ENCODE measurements at places on chromosomes 16 and 17.

- DNase-seq: peak; percentile 83
Measured at GRCh38 chr16:31105677-31106213, 2.4 kb upstream of the BCKDK start.

- DNase-seq: no peak
Measured at GRCh38 chr17:1789936-1790335, 28.1 kb downstream of the SERPINF1 start.

- no peak for DNase-seq
Measured at GRCh38 chr17:45364531-45365390, 47.9 kb upstream of the MAP3K14 start.

- DNase-seq: no peak
Measured at GRCh38 chr17:35614810-35615209, 27.7 kb downstream of the AP2B1 start.

GRCh38 chr16:57623251-57624043 lies 5.0 kb upstream of the ADGRG1 start:
- DNase-seq: no peak

DNA sequence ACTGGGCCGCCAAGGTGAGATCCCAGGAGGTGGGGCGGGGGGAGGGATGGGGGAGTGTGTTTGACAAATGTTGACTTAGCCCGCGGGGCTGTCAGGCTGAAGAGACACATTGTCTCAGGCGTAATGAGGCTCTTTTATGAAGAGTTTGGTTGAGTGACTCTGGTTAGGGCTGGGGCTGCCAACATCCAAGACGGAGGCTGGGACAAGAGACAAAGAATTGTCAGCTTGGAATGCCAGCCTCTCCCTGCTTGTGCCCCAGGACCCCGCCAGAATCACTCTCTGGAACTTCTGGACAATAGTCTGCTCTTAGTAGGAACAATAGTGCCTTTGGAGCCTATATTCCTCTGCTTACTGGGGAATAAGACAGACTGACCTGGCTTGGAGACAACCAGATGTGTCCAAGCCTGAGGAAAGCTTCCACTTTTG lies 24.0 kb downstream of the PCTP start:
- DNase-seq: no peak

- no peak for DNase-seq
Measured at GRCh38 chr17:15659236-15659635, 24.9 kb downstream of the TRIM16 start.

DNA sequence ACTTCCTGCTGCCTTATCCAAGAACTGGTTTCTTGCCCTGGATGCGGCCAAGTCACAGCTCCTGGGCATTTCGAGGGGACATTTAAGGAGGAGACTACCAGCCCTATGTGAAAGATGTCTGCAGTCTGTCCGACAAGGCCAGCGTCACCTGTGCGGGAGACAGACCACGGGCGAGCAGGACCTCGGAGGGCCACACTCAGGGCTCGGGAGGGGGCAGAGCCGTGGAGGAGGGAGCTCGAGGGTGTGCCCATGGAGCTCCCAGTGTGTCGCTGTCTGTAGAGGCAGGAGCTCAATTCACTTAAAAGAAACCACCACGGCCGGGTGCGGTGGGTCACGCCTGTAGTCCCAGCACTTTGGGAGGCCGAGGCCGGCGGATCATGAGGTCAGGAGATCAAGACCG lies 33.3 kb downstream of the CBFA2T3 start:
- no peak for DNase-seq

DNA sequence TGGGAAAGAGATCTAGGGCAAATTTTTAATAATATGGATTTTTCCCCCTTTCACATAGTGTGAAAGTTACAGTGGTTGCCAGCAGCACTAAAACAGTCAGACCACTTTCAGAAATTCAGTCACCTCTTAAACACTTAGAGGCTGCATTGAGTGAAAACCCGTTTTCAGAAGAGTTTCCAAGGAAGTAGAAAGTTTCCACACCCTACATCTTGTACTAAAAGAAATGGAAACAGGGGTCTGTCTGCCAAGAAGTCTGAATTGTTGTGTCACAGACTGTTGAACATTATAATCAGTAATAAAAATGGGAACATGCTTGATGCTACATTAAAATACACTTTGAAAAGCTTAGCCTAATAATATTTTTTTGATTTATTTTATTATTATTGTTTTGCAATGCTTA lies 278.9 kb upstream of the KCNJ16 start:
- no peak for DNase-seq

DNA sequence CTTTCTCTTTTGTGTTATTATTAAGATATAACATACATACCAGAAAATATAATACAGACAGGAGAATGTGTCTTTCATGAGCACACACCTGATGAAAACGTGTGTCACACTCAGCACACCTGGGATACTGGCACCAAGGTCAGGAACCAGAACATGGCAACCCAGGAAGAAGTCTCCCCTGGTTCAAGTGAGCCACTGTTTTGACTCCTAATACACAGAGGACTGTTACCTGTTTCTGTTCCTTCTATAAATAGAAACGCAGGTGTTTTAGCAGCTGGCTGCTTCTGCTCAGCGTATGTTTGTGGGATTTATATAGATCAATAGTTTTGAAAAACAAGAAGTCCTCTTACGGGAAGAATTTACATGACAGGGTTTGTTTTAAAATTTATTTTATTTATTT lies 3.5 kb downstream of the SEC14L1 start:
- DNase-seq: no peak

DNA sequence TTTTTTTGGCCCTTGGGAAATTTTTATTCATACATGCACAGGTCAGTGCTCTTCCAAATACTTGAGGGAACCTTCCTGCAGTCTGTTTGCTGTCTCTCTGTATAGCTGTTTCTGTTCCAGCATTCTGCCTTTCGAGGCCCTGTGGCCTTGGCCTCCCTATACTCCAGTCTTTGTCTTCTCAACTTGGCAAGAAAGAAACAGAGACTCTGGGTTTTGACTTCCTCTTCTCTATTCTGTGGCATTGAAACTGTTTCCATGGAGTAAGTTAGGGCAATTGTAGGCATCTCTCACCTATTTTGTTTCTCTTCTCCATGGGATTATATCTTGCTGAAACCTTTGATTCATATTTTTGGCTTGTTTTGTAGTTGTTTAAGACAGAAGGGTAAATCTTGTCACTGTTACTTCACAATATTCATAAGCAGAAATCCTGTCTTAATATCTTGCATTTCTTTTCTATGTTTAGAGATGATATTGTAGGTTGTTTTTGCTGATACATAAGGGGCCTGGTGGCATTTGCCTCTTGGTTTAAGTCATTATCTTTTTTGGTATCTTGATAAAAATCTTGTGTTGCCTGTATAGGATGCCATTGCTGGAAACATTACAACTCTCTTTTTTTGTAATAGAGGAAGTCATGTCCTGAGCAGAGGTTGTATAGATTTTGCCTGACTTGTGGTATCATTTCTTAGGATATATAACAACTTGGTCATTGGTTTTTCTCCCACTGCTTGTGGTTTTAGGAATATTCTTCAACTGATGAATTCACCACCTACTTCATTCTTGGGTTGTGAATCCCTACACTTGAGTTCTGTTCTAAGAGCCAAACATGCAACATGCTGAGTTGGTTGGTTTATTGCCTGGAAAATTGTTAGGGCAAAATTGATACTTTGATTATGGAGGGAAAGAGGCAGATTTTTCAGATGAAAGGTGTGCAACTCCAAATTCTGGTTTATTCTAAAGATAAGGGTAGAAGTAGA lies 168.6 kb downstream of the FTO start:
- no peak for DNase-seq

- DNase-seq: no peak
Measured at GRCh38 chr16:87945351-87946042, 5.7 kb upstream of the BANP start.

DNA sequence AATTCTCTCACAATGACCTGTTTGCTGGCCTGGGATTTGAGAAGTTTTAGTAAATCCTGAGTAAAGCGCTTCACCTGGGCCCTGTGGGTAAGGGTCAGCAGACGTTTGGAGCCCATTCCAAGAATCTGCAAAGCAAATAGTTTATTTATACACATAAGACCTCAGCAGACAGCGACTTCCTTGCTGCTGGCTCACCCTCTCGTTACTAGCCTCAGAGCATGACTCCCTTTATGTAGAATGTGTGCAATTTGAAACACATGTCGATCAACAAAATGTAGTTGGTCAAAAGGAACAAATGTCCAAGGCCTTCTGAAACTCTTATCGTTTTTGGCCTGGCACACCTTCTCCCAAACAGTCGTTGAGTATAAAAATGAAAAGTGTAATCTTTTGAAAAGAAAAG lies 31.3 kb downstream of the MARF1 start:
- no peak for DNase-seq

DNA sequence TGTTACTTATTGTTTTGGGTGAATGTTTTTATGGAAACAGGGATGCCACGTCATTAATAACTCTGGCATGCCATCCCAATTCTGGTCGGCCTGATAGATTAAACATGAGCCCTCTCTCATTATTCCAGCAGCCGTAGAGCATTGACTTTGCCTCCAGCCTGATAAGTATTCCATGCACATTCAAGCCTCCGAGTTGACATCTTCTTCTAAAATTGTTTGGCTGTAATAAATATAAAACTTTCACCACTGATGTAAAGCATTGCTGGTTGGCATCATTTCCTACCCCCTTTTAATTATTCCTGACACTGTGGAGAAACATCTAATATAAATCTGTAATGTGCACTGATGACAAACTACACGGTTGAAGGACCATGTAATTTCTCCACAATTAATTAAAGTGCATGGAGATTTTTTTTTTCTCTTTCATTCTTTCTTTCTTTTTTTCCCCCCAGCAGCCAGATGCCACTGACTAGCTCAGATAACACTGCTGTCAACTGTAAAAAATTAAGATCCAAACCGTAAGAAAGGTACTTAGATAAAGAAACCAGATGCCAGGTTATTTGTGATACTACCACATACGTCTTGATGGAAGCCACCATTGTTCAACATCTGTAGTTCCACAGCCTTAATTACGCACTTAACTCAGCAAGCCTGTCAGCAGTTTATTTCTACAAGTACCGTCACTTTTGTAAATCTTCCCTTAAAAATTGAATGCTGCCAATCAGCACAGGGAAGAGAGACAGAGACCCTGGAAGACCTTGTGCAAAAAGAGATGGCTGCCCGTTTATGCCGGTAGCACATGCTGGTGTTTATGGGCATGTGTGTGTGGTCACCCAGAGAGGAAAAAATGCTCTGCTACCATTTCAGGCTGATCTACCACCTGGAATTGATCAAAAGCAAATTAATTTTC lies 237.7 kb downstream of the IRX3 start:
- DNase-seq: no peak

DNA sequence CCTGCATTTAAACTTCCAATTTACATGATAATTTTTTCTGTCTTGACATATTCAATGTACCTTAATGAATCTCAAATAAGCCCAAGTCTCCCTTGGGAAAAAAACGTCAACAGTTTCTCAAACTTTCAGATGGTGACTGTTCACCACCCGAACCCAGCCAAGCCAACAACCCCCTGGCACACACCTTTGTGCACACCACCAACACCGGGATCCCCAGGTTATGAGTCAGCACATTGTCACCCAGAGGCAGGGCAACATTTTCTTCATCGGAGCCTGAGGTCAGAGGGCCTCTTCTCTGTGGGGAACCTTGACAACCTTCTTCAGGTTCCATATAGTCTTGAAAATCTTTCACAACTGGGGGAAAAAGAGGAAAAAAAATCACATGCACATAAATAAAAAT lies 15.5 kb downstream of the DYNC1LI2 start:
- DNase-seq: no peak

- DNase-seq: no peak
Measured at GRCh38 chr17:81120149-81120484, 45.2 kb upstream of the PVALEF start.

DNA sequence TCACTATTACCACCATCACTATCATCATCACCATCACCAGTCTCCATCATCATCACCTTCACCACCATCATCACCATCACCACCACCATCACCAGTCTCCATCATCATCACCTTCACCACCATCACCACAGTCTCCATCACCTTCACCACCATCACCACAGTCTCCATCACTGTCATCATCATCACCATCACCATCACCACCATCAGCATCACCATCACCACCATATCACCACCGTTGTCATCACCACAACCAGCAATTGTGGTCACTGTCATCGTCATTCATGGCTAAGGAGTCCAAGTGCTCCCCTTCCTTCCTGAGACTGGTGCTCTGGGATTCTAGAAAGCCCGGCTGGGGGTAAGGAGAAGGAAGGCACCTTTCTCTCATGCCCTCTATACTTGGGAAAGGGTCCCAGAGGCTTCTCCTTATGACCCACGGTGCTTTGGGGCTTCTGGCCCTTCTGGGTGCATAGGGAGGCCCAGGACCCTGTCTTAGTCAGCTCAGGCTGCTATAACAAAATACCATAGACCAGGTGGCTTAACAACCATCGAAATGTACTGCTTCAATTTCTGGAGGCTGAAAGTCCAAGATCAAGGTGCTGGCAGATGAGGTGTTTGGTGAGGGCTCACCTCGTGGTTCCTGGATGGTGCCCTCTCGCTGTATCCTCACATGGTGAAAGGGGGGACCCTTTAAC lies 93.4 kb upstream of the GSE1 start:
- peak; percentile 32 for DNase-seq

- peak; percentile 23 for DNase-seq
Measured at GRCh38 chr16:65117811-65118448, 3.9 kb downstream of the CDH11 start.

- no peak for DNase-seq
Measured at GRCh38 chr17:80691784-80692183, 147.1 kb downstream of the RPTOR start.

DNA sequence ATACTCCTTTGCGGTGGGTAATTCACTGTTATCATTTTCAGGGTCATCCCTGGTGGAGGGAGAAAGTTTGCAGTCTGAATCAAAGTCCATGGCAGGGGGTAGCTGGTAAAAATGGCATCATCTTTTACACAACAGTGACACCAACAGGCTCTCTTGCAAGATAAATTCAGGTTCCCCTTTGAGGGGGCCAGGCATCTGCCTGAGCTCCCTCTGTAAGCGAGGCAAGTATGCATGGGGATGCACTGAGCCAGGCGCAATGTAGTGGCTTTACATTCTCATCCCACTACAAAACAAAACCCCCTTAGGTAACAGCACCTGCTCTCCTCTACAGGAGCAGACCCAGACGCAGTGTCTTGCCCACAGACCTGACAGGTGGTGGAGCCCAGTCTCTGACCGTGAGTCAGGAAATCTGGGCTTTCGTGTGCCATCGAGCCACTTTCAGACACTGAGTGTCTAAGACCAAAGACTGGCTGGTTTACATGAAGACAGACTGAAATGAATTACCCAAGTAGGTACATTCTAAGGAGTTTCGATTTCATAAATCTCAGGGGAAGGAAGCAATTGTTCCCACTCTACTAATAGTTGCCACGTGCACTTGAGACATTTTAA lies 17.7 kb downstream of the LITAFD start:
- DNase-seq: no peak

GRCh38 chr16:2115591-2115973 lies 20.1 kb downstream of the PKD1 start:
- no peak for DNase-seq

All from CD4-positive, alpha-beta T cell treated with Interleukin-12 subunit alpha and Interleukin-12 subunit beta, for 1 hour (primary cell).